ENCODE measurements at places on chromosomes 12 and 14. TPM values are rescaled to one million over a fixed set of nuclear protein-coding genes. Genes with fewer than 3 reads are reported as not detected.

OR10AD1 gene
- total RNA-seq, result not detected

BICDL1 gene
- 13.8 TPM for total RNA-seq

SERPINA12 gene
- total RNA-seq, result not detected

FOXM1 gene
- 109 TPM for total RNA-seq

FGF23 gene
- total RNA-seq, result 0.24 TPM

CPSF2 gene
- 108 TPM for total RNA-seq

KRT71 gene
- not detected for total RNA-seq

KRT83 gene
- total RNA-seq, result not detected

ARHGAP9 gene
- 3.7 TPM for total RNA-seq

HOTAIR gene
- not detected for total RNA-seq

All from H9 (cell line).